WTC11 (cell line): ENCODE measurements at places on chromosomes 13 and 19. TPM values are rescaled to one million over a fixed set of nuclear protein-coding genes. Genes with fewer than 3 reads are reported as not detected.

DNA sequence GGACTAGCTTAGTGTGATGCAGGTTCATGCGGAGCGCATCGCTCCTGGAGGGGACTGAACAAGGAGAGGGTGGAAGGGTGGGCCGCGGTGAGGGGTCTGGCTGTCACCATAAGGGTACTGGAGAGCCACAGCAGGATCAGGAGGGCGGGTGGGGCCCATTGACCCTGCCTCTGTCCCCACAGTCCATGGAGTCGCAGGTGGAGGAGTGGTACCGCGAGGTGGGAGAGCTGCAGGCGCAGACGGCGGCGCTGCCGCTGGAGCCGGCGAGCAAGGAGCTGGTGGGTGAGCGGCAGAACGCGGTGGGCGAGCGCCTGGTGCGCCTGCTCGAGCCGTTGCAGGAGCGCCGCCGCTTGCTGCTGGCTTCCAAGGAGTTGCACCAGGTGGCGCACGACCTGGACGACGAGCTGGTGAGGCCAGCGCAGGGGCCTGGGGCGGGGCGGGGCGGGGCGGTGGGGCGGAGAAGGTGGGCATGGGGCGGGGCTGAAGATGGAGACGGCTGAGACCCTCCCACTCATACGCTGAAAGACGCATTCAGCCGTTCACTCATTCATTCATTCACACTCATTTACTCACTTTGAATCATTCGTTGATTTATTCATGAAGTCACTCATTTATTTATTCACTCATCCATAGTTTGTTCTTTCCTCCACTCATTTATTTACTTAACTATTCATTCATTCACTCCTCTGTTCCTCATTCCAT, 27.5 kb upstream of the SHKBP1 start:
- DNase-seq = peak; percentile 96

The ERFL gene
- total RNA-seq = 0.30 to 0.66 TPM (median 0.31 TPM) in 3 replicates

GRCh38 chr13:21849323-21849722, 178.4 kb downstream of the FGF9 start:
- no peak for DNase-seq

GRCh38 chr13:60139272-60139671, 24.5 kb downstream of the DIAPH3 start:
- no peak for DNase-seq

The KLK11 gene
- total RNA-seq = 0.23 to 0.55 TPM (median 0.27 TPM) in 3 replicates

The NBEA gene
- 19.4 to 21.0 TPM (median 20.9 TPM) in 3 replicates for total RNA-seq
